Brain pericyte (primary cell): ENCODE measurements at places on chromosomes 1 and 21.

DNA sequence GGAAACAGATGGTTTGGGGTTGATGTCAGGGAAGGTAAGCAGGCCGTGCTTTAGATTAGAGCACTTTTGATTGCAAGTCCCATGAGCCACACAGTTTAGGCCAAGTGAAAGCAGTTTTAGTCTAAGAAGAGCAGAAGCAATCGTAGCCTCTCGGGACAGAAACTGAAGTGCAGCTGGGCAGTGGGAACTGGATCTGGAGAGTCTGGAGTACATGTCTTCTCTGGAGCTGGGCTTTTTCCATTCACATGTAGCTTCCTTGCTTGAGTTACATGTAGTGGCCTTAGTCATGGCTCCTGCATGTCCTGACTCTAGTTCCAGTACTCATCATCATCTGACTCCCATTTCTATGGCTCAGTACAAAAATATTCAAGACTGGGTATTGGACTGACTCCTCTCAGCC lies 16.7 kb downstream of the CAMTA1 start:
- DNase-seq: no peak

- no peak for DNase-seq
Observed at GRCh38 chr1:44036409-44037139, 5.3 kb upstream of the SLC6A9 start.

- no peak for DNase-seq
Observed at GRCh38 chr1:61224609-61225008, 142.2 kb downstream of the NFIA start.

- DNase-seq: no peak
Observed at GRCh38 chr1:7369866-7370265, 401.2 kb upstream of the VAMP3 start.

DNA sequence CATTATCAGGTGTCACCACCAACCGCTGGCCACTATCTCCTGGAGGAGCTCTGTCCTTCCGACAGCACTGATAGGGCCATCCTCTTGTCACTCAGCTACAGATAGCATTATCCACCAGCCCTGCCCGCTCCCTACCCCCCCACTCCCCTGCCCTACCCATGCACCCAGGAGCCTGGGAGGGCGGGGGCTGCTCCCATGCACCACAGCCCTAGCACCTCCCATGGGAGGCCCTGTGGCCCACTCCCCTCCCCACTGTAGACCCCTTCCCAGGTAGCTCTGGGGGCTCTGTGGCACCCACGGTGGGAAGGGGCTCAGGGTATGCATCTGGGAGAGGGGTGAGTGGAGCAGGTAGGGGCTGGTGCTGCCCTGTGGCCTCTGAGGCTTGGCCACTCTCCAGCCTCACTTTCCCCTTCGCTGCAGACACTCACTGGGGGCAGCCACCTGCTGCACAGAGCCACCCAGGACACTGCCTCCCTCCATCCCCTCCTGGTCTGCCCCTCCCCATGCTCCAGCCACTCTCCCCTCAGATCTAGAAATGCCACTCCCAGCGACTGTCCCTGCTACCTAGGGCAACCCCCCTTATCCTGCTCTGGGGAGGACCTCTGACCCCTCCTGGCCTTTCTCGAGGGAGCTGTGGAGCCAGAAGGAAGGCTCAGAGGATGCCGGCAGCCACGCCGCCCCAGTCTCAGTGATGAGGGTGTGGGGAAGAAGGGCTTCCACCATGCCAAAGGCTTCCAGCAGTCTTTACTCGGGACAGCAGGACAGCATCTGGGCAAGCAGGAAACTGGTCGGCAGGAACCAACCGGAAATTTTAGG lies 58.5 kb downstream of the WNT9A start:
- no peak for DNase-seq

DNA sequence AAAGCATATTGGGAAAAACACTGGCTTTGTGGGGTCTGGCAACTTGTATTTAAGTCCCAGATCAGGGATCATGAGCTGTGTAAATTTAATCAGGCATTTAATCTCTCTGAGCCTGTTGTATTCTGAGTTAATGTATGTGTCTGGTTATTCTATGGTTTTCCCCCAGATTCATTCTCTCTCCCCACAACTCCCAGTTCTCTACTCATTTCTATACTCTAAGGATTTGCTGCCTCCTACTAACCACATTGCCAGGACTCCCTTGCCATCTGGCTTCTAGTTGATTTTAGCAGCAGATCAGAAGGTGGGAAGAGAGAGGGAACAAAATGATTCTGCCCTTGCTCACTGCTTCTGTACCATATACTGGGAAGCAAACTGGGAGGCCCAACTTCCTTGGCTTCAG lies 31.4 kb upstream of the S1PR1 start:
- DNase-seq: no peak

DNA sequence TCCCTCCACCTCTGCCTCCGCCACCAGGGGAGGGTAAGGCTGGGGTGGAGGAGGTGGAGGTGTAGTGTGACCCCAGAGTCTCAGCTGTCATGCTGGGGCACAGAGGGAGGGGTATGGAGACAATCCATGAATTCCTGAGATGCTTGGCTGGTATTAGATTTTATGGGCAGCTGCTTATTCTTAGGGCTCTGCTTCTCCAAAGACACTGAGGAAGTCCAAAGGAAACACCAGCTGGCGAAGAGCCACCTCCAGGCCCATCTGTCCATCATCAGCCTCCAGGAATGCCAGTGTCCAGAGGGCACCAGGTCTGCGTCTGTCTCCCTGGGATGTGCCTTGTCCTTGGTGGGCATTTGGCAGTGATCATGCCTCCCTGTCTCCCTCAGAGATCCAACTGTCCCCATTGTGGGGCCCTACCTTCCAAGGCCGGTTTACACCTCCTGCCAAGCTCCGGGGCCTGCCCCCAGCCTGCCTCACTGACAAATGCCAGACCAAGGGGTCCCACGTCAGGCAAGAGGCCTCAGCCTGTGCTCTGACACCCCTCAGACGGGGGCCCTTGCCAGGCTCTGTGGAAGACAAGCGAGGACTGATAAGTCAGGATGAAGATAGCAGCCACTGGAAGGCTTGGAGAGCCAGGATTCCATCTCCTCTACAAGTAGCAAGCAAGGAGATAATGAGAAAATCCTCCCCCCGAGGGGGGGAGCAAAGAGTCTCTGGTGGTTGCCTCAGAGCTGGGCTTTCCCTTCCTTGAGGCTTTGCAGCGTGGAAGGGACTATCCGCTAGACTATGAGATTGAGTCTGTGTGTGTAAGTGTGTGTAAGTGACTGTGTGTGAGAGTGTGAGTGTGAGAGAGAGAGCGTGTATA lies 1.6 kb downstream of the TNNI1 start:
- no peak for DNase-seq

DNA sequence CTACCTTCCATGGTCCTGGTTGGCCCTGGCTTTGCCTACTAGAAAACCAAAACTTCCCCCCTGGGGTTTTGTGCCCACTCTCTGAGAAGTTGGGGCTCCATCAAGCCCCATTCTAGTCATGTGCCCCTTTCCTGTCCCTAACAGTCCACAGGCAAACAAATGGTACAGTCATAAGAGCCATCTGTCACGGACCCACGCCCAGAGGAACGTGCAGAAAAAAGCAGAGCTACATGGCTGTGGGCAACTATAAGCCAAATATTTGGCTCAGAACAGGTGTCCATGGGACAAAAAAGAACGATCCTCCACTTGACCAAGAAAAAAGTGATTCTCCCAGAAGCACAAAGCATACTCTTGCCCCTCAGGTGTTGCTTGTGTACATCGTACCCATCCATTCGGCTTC lies 14.6 kb upstream of the TRNAU1AP start:
- no peak for DNase-seq

- no peak for DNase-seq
Observed at GRCh38 chr1:40495315-40495903, 13.2 kb upstream of the EXO5 start.

- no peak for DNase-seq
Observed at GRCh38 chr1:31483012-31483946, 70.3 kb downstream of the SERINC2 start.

DNA sequence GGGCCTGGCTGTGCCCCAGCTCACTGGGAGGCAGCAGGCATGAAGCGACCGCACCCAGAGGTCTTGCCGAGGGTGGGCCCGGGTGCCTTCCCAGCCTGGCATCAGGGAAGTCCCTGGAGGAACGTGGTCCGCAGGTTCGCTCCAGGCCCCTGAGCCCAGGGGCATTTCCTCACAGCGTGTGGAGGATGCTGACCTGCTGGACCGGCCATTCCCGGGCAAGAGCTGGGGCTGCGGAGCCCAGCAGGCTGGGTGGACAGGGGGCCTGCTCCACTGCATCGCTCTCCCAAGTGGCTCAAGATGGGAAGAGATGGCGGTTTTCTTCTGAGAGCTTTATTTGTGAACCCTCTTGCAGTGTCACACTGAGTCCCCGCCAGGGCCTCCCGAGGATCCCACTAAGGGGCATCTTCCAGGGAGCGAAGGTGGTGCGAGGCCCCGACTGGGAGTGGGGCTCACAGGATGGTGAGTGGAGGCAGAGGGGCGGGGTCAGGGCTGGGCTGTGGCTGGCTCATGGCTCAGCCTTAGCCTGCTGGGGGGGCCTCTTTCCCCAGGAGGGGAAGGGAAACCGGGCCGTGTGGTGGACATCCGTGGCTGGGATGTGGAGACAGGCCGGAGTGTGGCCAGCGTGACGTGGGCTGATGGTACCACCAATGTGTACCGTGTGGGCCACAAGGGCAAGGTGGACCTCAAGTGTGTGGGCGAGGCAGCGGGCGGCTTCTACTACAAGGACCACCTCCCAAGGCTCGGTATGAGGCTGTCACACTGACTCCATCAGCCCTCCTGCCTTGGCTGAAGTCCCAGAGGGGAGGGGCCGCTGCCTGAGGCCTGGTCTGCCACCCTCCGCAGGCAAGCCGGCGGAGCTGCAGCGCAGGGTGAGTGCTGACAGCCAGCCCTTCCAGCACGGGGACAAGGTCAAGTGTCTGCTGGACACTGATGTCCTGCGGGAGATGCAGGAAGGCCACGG lies 7.2 kb upstream of the MMP23B start:
- no peak for DNase-seq

GRCh38 chr1:43711524-43712386 lies 4.4 kb downstream of the ST3GAL3 start:
- no peak for DNase-seq

DNA sequence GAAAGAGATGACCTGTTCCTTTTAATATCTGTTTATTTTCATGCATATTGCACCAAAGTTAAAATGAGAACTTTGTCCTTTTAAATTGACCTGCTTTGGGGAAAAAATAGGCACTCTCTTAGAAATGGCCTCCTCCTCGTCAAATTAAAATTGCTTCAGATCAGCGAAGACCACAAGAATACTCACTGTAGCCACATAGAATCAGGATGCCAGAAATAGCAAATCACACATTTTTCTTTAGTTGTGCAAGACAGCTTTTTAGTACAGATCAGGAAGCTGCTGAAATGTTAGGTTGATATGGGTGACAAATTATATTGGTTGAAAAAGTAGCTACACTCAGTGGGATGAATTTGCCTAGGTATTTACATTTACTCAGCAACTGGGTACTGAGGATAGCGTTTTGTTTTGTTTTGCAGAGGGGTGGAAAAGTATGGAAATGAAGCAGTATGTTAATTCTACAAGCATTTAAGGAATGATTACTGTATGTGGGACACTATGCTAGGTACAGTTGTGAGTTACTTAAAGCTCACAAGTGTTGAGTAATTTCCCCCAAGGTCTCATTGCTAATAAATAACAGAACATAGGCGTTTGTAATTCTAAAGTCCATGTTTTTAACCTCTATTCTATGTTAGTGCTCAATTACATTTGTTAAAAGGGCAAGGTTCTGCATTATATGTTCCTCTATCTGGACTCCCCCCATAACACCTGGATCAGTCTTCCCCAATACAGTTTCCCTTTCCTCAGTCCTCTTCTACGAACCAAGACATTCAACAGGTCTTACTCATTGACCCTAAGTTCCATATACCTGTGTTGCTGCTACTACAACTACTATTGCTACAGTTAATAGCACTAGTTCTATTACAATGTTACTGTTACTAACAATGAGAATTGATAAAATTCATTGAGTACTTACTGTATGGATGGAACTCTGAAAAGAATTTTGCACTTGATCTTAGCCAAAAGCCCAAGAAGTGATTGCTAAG lies 99.4 kb upstream of the S1PR1 start:
- DNase-seq: no peak

- no peak for DNase-seq
Observed at GRCh38 chr1:11023201-11023600, 10.7 kb downstream of the TARDBP start.

GRCh38 chr1:12166834-12167492 lies at the start of gene TNFRSF1B:
Gene TNFRSF1B, plus strand, starts transcription at chr1:12166991. Its CDS starts 101 bp downstream, at chr1:12167092.
- DNase-seq: no peak

DNA sequence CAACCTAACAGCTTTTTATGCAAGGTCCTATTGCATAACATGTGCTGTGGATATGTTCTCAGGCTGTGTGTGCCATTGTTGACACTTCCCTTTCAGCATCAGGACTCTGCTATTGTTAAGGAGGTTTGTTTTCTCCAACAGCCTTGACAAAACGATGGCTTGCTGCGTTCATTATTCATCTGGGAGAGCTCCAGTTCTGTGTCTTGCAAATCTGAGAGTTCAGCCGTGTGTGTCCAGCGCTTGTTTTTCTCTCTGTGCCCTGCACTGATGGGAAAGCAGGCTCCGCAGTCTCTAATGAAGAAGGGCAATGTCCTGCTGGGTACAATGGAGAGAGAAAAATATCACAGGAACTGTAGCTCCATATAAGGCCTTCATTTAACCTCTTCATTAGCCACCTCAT lies 63.7 kb downstream of the CLDN17 start:
- DNase-seq: no peak
